ENCODE measurements at places on chromosomes 5 and 9.

GRCh38 chr9:35689542-35690293 is at the start of gene TPM2:
Gene TPM2 (minus strand): TSS chr9:35689925. CDS start chr9:35689817, 108 bp downstream.
- DNase-seq, result no peak

GRCh38 chr9:20187318-20187717 is 398.5 kb upstream of the SLC24A2 start:
- DNase-seq, result no peak

- no peak for DNase-seq
Measured at GRCh38 chr9:12516573-12516972, 176.6 kb upstream of the TYRP1 start.

- no peak for DNase-seq
Measured at GRCh38 chr9:34594177-34594576, 4.7 kb upstream of the CNTFR start.

GRCh38 chr9:113309204-113309813 is 6.1 kb upstream of the RNF183 start:
- peak; percentile 33 for DNase-seq

DNA sequence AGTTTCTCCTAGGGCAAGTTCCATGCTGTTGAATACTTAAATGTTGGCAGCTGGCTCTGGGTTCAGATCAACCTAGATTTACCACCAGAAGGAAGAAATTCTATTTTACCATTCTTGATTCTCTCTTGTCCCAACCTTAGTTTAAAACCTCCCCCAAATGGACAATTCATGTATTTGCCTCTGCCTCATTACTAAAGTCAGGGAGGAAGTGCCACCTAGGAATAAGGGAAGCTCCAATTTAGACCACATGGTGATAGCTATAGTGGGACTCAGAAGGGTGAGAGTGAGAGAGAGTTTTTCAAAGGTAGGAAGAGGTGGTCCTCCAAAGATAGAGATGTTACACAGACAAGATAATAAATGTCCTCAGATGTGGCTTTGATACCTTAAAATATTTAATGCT is 53.4 kb upstream of the PAM start:
- DNase-seq, result no peak

DNA sequence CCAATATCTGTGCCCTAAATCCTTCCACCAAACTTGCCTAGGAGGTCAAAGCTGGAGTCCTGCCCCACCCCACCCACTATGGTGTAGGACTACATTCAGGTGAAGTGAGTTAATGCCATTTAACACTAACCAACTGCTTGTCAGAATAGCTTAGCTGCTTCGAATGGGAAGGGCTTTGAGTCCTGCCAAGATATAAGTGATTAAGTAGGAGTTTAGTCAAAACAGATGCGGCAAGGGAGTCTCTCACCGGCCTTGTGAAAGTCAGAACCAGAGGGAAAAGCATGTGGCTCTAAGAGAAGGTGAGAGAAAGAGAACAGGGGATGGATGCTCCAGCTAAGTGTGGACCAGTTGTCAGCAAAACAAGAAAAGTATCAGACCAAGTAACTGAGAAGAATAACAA is 132.6 kb downstream of the SPOCK1 start:
- DNase-seq, result no peak

- DNase-seq, result no peak
Measured at GRCh38 chr9:105978336-105978735, 284.0 kb downstream of the TMEM38B start.

GRCh38 chr5:178899289-178899688 is 3.6 kb downstream of the ZFP2 start:
- no peak for DNase-seq

GRCh38 chr9:125486576-125486975 is 220.4 kb downstream of the MAPKAP1 start:
- no peak for DNase-seq

DNA sequence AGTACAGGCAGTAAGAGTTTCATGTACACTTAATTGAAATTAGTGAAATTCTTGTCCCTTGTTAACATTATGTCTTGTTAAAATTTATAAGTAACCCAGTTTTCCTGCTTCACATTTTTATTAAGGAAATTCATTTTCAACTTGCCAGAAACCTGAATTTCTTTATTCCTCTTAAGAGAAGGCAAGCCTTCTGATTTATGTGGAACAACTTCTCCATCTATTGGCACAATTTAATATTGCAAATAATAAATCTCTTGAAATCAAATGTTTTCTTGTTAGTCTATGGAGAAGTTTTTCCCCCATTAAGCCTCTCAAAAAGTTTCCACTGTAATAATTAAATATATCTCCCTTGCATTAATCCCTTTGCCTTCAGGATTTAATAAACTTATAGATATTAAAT is 33.8 kb upstream of the ACO1 start:
- no peak for DNase-seq

- DNase-seq, result no peak
Measured at GRCh38 chr9:19969721-19970120, 180.9 kb upstream of the SLC24A2 start.

- no peak for DNase-seq
Measured at GRCh38 chr9:93568169-93568568, 8.2 kb upstream of the PHF2 start.

- DNase-seq, result no peak
Measured at GRCh38 chr9:8717146-8717545, 917.6 kb upstream of the DMAC1 start.

DNA sequence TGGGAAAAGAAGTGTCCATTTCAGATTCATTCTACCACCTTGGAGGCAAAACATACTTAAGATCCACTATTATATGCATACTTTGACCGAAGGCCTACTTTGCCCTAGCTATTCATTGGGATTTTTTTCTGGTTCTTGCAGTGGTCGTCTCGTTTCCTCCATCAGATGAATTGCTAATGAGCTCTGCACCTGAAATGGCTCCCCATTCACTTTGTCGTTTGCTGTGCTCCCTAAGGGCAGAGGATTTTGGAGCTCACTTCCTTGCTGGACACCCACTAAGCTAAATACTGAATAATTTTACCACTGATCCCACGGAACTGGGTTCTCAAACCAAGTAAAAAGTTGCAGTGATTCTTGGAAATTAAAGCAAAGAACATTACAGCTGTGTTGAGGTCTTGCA is 1.9 kb downstream of the KDM3B start:
- no peak for DNase-seq

DNA sequence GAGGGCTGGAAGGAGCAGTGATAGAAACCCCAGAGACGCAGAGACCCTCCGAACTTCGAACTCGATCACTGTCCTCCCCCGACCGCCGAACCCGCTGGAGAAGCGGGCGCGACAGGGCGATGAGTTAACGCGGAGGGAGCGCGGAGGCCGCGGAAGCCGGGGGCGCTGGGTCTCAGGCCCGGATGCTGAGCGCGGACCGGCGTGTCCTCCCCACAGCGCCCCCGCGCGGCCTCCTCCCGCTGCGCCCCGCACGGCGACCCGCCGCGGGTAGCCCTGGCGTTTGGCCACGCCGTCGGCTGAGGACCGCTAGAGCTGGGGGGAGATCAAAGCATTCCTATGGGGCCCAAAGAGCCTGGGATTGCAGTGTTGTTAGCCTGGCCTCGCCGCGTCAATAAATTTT is 7.7 kb upstream of the DMRT2 start:
- no peak for DNase-seq

GRCh38 chr9:38435521-38435920 is 11.3 kb upstream of the IGFBPL1 start:
- no peak for DNase-seq

DNA sequence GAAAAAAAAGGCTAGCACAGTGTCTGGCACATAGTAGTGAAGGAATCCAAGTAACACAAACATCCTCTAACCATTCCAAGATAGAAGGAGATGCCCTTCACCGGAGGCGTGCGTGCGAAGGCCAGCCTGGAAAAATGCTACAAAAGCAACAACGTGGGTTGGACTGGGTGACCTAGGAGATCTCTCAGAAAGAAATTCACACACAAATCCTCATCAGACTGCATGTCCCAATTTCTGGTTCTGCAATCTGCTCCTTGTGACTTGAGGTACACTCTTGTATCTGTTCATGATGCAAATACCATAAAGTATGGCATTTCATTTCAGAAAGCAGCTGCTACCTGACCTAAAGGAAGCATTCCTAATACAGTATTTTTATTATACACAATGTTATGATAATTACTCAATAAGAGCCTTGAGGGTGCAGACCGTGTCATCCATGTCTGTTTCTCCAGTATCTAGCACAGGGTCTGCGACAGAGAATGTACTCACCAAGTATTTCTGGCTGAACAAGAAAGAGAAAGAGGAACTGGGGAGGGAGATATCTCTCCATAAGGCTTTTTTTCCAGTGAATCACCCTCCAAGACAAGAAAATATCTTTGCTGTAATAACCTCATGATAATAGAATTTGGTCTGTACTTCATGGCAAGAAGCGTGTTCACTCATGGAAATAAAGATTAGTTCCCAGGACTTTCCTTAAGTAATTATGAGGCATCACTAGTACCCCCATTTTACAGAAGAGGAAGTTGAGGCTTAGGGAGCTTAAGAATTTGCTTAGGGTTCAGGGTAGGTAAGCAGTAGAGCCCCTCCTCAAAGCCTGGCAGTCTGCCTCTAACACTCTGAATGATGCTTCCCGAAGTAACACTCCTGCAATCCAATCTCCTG is 138.3 kb downstream of the CDK5RAP2 start:
- no peak for DNase-seq

- peak; percentile 18 for DNase-seq
Measured at GRCh38 chr5:170273968-170274710, 23.4 kb downstream of the LCP2 start.

DNA sequence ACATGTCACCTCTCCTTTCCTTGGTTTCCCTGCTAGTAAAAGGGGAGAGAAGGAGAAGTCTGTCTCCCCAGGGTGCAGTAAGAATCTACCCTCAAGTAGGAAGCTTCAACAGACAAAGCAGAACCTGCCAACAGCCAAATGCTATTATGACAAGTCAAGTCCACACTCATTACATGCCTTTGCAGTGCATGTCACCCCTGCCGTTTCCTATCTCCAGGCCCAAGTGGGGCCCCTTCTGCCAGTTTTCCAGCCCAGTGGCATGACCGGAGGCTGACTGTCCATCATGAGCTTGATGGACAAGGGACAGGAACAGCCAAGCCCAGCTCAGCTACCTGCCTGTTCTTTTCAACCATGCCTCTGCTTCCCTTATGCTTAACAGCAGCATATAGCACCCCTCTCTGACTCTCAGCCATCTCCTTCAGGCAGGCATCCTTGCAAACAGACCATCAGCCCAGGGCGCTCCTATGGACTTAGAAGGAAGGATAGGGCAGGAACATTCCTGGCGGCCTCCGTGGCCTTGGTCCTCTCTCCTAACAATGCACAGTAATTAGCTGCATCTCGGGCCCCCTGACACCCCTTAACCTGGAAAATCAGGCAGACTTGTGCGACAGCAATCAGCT is 107.2 kb upstream of the RAD23B start:
- DNase-seq, result no peak

DNA sequence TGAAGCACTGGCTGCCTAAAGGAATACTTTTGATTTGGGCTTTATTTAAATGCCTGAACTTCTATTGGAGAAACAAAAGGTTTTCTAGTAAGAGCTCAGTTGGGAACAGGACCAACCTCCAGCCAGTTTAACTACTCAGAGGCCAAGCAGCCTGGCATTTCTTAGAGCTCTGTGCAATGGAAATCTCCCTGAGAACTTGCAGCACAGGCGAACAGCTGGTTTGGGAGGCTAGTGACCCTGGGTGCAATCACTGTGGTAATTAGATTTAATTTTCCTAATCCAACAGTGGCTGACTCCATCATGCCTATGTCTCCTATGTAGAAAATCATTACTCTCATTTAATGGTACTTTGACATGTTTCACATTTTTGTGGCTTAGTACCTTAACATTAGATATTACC is 1.0 kb upstream of the CDH6 start:
- DNase-seq, result no peak

GRCh38 chr9:6938447-6938846 is 180.7 kb downstream of the KDM4C start:
- no peak for DNase-seq

GRCh38 chr5:178469975-178470759 is 120.0 kb downstream of the COL23A1 start:
- DNase-seq, result no peak

DNA sequence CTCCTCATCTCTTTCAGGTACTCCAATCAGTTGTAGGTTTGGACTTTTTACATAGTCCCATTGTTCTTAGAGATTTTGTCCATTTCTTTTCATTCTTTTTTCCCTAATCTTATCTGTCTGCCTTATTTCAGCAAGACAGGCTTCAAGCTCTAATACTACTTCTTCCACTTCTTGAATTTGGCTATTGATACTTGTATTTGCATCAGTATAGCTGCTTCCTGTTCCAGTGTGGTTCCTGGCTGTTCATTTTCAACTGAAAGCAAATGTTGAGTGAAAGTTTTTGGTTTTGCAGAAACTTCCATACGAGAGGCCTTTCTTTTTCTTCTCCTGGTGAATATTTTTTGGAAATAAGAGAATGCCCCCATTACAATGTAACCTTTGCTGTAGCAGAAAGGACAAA is 12.0 kb upstream of the IFNA1 start:
- no peak for DNase-seq

- peak; percentile 9 for DNase-seq
Measured at GRCh38 chr9:34688329-34689115, 2.6 kb downstream of the CCL19 start.

GRCh38 chr5:142771666-142772065 is 1.5 kb downstream of the ARHGAP26 start:
- DNase-seq, result no peak

DNA sequence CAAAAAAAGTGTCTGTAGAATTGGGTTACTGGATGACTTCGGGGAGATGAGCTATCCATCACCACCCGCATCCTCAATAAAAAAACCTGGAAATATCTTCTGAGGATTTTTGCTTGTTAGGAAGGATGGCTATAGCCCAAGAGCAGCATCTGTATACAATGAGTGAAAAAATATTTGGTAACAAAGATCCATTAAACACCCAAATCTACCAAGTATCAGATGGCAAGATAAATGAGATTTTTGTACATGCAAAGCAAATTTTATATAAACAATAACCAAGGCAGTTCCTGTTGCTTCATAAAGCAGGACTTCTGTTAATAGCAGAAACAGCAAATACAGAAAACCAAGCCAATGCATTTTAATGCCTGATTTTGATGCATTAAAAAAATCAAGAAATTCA is 166.6 kb downstream of the SLC28A3 start:
- no peak for DNase-seq

DNA sequence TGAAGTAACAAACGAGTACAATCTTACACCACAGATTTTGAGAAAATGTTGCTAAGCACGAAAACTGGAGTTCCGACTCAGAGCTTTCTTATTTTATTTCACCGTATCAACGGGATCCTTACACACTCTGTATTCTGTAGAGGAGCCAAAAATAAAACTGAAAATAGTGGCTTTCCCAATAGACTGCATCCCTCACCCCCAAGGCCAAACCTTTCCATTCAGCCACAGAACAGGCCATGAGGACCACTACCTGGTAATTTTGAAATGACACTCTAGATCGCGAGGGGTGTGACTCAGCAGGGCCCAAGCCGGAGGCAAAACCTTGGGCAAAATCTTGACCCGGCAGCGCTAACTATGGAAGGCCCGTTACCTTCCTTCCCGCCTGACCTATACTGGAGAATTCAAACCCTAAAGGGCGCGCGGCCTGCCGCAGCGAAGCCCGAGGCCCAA is 432 bp downstream of the HSPA9 start:
- DNase-seq, result no peak
